Left kidney (tissue), 8 donors: ENCODE measurements at places on chromosomes 6 and 20.

GRCh38 chr20:12358006-12358654 lies 440.4 kb downstream of the BTBD3 start:
- no peak for DNase-seq

- no peak for DNase-seq
Observed at GRCh38 chr20:38092915-38093314, 59.4 kb downstream of the RPRD1B start.

- DNase-seq, result no peak
Observed at GRCh38 chr6:73858376-73858775, 162.4 kb downstream of the CD109 start.

GRCh38 chr6:73614802-73615201 lies 39.0 kb downstream of the SLC17A5 start:
- DNase-seq, result no peak

DNA sequence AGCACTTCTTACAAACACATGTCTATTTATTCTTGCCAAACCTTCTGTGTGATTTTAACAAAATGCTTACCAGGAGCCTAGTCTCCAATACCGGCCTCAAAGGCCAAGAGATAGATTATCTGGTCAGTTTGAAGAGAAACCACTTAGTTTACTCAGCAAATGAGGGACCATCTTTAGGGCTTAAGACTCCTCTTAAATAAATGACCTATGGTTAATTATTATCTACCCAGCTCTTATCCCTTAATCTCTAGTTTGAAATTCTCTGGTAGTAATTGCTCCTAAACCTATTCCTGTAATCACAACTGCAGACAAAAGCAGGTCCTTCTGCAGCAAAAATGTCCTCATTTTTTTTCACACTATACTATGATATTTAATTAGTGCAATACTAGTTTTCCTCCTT lies 301.8 kb downstream of the KIF16B start:
- DNase-seq, result no peak

DNA sequence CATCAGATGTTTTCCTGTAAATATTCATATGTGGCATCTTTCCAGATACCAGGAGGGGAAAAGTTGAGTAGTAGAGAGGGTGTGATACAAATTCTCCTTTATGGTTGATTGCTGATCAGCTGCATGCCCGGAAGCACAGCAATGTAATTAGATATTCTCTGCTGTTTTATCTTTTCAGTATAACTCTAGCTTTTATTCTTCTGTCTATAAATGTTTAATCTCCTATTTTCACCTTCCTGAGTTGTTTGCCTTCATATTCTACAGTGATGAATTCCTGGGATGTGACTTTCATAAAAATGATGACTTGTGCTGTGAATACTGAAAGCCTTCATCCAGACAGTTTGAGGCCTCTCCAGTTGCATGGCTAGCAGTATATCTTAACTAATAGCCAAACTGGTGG lies 53.7 kb downstream of the SH3BGRL2 start:
- DNase-seq, result no peak

- no peak for DNase-seq
Observed at GRCh38 chr20:8221887-8222419, 89.9 kb downstream of the PLCB1 start.

DNA sequence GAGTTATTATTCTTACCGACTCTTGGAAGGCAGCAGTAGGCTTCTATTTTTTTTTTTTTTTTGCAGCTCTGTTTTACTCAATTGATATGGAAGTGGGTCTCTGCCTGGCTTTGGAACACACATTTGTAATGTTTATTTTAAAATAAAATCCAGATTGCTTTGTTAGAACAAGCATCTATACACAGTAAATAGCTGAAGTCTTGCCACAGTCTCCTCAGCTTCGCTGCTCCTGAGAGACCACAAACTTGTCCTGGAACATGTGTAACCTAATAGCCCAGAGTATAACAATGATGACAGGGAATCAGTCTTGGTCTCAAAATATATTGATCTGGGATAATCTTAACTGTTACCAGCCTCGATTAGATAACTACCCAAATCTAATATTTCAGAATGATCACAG lies 299.8 kb upstream of the NOX3 start:
- DNase-seq, result no peak

DNA sequence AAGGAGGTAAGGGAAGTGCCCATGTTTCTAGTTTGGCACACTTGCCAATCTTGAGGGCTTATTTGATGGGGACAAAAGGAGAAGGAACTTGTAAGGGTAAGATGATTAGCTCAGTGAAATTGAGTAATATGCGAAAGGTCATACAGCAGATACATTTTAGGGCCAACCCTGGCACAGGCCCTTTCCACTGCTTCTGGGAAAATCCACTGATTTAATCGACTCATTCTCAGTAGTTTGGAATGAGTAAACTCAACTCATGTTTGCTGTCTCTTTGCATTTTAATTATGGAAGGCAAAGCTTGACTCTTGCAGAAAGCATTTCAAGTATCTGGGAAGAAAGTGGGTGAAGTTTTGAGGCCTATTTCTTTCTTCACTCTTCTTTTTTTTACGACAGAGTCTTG lies 20.0 kb downstream of the PHF20 start:
- DNase-seq, result no peak

- no peak for DNase-seq
Observed at GRCh38 chr20:45347936-45348778, at the start of gene SDC4. Gene SDC4, minus strand, starts transcription at chr20:45348424. Its CDS starts 40 bp downstream, at chr20:45348384.

- no peak for DNase-seq
Observed at GRCh38 chr20:53599910-53600632, 6.4 kb upstream of the ZNF217 start.

DNA sequence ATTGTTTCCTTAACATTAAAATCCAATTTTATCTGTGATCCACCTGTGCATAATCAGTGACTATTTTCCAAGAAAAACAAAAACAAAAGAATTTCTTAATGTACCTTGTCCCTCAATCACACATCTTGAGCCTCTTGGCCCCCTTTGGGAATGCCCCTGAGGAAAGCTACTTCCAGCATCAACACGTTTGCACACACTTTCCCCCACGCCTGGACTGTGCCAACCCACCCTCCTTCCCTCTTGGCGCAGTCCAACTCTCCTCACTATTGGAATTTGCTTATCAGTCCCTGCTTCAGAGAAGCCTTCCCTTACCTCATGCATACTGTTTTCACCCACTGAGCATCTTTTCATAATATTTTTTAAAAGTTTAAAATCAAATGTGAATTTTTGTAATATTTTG lies 389.4 kb upstream of the NRSN1 start:
- no peak for DNase-seq

DNA sequence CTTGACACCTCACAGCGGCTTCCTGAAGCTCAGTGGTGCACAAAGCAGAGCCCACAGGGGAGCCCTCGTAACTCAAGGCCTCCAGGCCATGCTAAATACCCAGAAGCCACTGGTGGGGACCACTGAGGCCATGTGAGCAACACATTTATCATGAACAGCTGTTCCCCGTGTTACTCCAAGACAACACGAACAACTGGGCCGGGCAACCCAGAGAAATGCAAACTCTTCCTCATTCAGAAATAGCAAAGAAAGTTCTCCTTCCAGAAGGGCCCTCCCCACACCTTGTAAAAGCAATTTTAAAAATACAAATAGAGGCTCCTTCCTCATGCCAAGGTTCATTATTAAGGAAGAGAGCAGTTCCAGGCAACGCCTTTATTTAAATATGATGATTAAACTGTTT lies 36.3 kb upstream of the SLCO4A1 start:
- no peak for DNase-seq

DNA sequence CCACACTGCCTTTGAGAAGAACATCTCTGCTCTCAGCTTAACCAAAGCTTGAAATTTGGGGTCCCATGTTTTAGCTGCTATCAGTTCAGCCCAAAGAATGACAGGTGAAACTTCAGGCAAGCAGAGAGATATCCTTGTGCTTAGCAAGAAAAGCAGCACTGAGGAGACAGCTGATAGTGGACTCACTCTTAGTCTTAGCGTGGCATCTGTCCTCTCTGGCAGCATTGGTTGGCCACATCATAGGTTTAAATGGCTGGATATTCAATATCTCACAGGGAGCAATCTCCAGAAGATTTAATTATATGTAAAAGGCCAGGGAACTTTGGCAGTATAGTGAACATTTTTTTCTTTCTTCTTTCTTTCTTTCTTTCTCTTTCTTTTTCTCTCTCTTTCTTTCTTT lies 131.1 kb upstream of the SGK1 start:
- no peak for DNase-seq
